D721Med (cell line): ENCODE measurements at places on chromosomes 1 and 21.

GRCh38 chr21:42654179-42654912 lies 925 bp downstream of the PDE9A start:
- peak; percentile 84 for DNase-seq

DNA sequence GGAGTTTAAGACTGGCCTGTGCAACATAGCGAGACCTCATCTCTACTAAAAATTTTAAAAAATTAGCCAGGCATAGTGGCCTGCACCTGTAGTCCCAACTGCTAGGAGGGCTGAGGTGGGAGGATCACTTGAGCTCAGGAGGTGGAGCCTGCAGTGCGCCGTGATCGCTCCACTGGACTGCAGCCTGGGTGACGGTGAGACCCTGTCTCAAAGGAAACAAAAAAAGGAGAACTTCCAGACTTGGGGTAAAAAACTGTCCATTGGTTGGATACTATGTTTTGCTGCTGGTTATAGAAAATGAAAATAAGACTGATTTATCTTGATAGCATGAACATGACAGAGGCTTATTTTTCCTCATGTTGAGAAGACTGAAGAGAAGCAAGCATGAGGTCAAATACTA lies 79.4 kb downstream of the WDR4 start:
- DNase-seq = no peak

DNA sequence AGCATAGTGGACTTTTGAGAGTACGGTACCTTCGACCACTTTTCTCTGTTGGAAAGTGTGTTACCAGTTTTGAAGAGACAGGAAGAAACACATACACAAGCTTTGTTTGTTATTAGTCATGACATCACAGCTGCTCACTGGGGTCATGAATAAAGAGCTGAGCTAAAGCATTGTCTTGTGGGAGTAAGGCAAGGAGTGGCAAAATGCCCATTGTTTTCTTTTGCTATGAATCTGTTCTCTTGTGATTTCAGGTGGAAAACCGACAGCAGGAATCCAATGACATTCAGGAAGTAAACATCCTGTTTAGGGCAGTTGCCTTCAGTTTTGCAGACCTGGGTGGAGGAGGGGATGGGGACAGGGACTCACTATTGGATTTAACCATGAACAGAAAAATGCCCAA lies 66.2 kb downstream of the RGL1 start:
- DNase-seq = no peak

DNA sequence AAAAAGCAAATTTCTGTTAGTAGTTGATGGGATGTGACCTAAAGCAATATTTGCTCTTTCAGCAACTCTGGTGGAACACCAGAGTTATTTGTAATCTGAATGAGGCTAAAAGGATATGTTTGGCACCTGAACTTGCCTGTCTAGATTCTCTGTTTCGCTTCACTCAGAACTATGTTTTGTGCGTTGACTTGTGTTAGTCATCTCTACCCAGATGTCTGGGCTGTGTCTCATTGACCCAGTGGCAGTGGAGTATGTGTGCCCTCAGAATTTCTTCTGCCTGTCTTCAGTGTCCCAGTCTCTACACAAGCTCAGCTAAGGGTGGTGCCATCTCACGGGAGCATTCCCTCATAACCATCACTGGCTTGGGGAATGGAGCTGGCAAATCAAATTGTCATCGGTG lies 13.9 kb downstream of the KCNK1 start:
- DNase-seq = no peak

DNA sequence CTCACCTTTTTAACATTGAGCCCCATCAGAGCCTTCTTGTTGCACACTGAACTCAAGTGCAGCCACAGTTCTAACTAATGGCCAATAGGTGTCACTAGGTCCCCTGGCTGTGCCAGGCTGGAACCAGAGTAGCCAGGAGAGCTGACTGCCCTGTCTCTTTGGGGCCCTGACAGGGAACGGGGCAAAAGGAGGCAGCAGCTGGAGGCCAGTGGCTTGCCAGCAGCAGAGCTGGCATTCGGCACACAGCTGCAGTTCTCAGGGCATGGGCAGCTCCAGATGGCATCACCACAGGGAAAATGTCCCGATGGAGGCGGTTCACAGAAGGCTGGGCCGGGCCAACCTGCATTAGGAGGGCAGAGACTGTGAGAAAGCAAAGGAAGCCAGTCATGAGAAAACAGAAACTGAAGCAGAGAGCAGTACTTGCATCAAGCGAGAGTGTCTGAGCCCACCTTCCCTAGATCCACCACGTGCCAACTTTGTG lies 188.6 kb downstream of the FCRL5 start:
- DNase-seq = peak; percentile 32

DNA sequence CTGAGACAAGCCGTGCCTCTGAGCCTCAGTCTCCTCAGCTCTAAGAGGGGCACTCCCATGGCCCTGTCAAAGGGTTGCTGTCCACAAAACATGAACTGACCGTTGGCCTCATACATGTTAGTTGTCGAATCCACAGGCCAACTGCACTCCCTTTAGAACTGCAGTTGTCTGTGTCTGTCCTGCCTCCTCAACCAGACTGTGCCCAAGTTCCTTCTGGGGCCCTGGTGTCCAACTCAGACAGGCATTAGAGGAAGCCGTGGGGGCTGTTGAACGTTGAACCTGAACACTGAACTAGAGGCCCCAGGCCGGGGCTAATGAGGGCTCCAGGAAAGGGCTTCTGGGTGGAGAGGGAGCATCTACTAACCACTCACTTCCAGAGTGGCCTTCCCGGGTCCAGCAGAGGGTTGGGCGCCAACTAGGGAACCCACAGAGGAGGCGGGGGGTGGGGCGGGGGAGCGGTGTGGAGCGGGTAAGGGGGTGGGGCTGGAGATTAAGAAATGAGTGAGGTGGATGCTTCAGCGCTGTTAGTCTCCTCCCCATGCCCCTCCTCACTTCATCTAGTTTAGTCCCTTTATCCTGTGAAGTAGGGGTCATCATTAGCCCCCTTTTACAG lies at the start of gene RAB42:
TSS of gene RAB42 (plus strand) at position 558 of the 613 bp plus-strand sequence. CDS start 247 bp downstream, outside the sequence.
- DNase-seq = peak; percentile 60

GRCh38 chr1:205118752-205119151 lies 3.0 kb downstream of the RBBP5 start:
- no peak for DNase-seq

- DNase-seq = no peak
These were observed 14.8 kb upstream of the PIGM start for GRCh38 chr1:160046494-160047110.

- DNase-seq = no peak
These were observed 56.3 kb upstream of the CNN3 start for GRCh38 chr1:94983171-94983739.

GRCh38 chr1:25034736-25035522 lies 104.9 kb upstream of the RUNX3 start:
- no peak for DNase-seq

DNA sequence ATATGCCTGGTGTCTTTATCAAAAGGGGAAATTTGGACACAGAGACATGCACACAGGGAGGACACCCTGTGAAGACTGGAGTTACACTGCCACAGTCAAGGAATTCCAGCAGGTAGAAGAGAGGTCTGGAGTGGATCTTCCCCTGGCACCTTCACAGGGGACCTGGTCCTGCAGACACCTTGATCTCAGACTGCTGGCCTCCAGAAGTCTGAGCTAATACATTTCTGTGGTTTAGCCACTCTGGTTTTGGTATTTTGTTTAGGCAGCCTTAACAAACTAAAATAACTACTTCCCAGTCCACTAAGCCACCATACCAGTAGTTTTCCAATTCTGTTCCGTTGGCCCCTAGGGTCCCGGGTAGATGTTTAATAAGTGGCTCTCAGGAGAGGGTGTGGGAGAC lies 164.7 kb downstream of the SETD4 start:
- DNase-seq = no peak

GRCh38 chr1:207858806-207859205 lies 52.1 kb downstream of the CD34 start:
- no peak for DNase-seq

GRCh38 chr1:187862506-187862905 lies 1033.8 kb downstream of the PLA2G4A start:
- DNase-seq = no peak

DNA sequence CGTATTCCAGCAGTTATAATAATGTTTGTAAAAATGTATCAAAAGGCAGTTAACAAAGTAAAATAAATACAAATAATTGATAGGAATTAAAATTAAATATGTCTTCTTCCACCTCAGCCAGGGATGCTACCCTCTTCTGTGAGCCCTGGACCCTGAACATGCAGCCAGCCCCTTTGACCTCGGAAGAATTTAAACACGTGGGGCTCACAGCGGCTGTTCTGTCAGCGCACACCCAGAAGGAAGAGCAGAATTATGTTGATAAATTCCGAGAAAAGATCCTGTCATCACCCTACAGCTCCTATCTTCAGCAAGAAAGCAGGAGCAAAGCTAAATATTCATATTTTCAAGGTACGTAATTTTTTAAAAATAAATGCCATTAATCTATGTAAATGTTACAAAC lies 26.5 kb downstream of the UTS2 start:
- DNase-seq = no peak

DNA sequence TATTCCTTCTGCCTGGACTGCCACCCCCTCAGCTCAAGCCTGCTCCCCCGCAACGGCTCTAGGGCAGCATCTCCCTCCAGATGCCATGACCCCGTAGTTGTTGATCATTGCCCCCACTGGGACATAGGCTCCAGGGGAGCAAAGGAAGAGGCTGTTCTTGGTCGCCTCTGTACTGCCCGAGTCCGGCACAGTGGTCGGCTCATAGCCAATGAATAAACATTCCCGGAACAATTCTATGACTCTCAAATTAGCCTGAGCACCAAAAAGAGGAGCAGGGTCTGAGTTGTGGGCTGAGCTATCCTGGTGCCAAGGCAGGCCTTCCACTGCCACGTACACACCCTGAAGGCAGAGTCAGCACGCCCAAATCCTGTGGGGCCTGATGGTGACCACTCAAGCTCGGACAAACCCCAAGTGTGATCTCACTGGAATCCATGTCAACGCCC lies 33.1 kb downstream of the CAPZB start:
- no peak for DNase-seq

DNA sequence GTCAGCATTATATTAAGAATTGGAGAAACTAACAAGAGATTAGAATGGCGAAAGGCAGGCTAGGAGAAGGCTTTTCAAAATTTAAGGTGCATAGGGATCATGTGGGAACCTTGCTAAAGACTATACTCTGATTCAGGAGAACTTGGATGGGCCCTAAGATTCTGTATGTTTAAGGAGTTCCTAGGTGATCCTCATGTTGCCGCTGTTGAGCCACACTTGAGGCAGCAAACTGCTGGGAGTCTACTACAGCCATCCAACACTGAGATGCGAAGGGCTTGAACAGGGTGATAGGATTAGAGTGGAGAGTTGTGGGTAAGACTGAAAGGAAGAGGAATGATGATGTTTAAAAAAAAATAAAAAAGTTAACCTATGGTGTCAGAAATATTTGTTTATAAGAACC lies 1013.2 kb downstream of the MRPL39 start:
- no peak for DNase-seq

DNA sequence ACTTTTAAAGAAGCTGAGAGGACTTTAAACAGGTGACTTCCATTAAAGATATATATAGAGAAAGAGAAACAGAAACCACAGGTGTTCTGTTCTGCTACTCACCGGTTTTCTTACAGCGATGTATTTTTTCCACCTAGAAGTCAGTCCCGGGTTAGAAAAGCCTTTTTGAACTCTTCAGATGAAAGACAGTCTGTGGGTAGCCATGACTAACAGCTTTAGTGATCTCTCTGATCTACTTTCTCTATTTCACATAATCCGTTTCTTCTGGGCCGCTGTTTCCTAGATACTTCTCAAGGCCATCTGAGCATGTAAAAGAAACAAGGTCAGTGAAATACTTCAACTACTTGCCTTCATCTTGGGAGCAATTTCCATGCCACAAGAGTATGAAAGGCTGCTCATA lies 25.1 kb downstream of the WDR64 start:
- DNase-seq = no peak

DNA sequence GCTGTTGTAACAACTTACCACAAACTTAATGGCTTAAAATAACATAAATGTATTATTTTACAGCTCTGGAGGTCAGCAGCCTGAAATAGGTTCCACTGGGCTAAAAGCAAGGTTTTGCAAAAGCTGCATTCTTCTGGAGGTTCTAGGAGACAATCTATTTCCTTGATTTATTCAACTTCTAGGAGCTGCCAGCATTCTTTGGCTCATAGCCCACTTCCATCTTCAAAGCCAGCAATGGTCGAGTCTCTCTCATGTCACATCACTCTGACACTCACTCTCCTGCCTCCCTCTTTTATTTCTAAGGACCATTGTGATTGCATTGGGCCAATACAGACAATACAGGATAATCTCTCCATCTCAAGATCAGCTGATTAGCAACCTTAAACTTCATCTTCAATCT lies 15.1 kb upstream of the FOXJ3 start:
- DNase-seq = no peak

GRCh38 chr1:243494741-243495431 lies 239.0 kb downstream of the SDCCAG8 start:
- DNase-seq = no peak

GRCh38 chr21:31509194-31510017 lies 150.1 kb upstream of the SOD1 start:
- no peak for DNase-seq

GRCh38 chr1:231011963-231012362 lies 28.1 kb downstream of the FAM89A start:
- no peak for DNase-seq

DNA sequence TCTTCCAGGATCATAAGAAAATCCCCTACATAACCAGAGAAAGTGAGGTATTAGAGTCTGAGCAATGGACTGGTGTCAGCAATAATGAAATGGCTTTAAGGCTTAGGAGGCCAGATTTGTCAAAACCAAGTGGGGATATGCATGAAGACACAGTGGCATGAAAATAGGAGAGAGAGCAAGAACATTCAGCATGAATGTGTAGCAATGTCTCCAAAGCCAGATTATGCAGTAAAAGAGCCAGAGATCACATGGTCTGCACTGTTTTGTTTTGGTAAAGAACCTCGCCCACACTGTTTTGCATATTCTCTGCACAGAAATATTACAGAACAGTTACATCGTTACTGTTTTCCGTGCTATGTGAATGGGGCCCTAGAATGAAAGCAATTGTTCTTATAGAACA lies 589.4 kb downstream of the PLPP3 start:
- no peak for DNase-seq

DNA sequence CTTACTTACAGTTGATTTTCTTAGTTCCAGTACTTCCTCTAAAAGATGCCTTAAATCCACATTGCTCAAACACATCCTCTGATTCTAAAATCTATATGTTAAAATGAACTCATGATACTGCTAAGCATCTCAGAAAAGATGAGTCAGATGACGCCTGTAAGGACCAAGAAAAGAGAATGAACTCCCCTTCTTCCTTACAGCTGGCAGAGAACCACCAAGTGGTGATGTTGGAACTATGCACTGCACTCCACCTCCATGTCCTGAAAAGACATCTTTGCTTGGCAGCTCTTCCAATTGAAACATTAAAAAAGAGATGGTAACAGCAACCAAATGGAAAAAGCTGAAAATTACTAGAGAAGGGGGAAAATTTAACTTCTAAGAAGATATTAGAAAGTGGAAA lies 648.8 kb downstream of the PTPRC start:
- DNase-seq = no peak

- no peak for DNase-seq
These were observed 26.7 kb downstream of the CCSAP start for GRCh38 chr1:229316166-229316565.

DNA sequence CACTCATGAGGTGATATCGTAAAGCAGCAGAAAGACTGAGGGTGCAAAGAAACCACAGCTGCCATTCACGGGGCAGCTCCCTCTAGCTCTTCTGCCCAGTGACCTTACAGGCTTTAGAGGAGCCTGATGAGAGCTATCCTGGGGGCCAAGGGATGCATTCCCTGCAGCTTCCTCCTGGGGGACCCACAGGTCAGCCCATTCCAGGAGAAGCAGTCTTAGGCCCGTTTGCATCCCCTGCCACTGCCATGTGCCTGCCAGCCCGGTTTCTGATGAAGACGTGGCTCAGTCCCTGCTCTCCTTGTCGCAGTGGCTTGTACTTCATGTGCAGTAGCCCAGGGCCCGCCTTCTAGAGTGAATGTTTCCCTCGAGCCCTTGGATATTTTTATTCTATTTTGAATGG lies 22.8 kb downstream of the ATP5PO start:
- no peak for DNase-seq
